ENCODE measurements at places on chromosomes 3 and 15. TPM values are rescaled to one million over a fixed set of nuclear protein-coding genes. Genes with fewer than 3 reads are reported as not detected.

DNA sequence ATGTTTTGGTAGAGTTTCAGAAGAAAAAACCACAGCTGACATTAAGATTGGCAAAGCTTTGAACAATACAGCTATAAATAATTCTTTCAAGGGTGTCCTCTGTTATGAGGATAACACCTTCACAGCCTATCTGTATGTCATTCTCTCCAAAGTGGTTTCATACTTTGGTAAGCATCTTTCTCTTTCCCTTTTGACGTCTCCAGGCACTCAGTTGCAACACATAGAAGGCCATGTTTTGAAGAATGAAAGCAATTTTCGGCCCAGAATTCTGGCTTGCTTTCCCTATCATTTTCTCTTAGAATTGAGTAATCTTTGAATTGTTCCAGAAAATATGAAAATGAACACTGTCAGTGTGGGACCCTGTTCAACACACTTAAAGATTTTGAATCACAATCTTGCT lies 200.0 kb upstream of the CBLB start:
- no peak overlapping the region for H3K4me3 ChIP-seq
- H3K27me3 ChIP-seq = no peaks in the 10 kb centered on the region
- DNase-seq = no peak
- no peaks in the 10 kb centered on the region for H3K4me1 ChIP-seq
- H3K27ac ChIP-seq = no peak overlapping the region

GRCh38 chr3:127999509-128000106 lies 52.6 kb upstream of the SEC61A1 start:
- no peaks in the 10 kb centered on the region for H3K27me3 ChIP-seq
- no peak overlapping the region for H3K4me3 ChIP-seq
- no peak overlapping the region for H3K27ac ChIP-seq
- no peaks in the 10 kb centered on the region for H3K36me3 ChIP-seq

DNA sequence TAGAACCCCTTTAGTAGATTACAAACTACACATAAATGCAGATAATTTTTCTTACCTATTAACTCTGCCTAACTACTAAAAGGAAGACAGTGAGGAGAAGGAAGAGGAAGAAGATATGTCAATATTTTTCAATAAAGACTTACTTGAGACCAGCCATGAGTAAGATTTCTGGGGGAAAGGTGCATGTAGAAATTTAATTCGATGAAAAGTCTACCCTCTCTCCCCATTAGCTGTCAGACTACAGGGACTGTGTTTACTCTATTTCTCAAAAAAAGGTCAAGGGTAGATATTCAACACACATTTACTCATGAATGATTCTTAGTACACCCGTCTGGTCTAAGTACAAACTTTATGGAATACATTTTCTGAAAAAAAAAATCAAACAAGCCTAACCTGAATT lies 6.8 kb downstream of the TSPAN3 start:
- H3K27ac ChIP-seq = no peak overlapping the region
- no peak for DNase-seq
- H3K27me3 ChIP-seq = no peaks in the 10 kb centered on the region
- peaks cover 74% of the 10 kb centered on the region for H3K4me1 ChIP-seq
- no peak overlapping the region for H3K4me3 ChIP-seq
- H3K36me3 ChIP-seq = peaks cover 49% of the 10 kb centered on the region

- H3K36me3 ChIP-seq = no peaks in the 10 kb centered on the region
- no peaks in the 10 kb centered on the region for H3K4me1 ChIP-seq
- no peak overlapping the region for H3K4me3 ChIP-seq
- no peak overlapping the region for H3K27ac ChIP-seq
- no peak for DNase-seq
Observed at GRCh38 chr15:79307251-79307650, 3.7 kb upstream of the TMED3 start.

- H3K4me3 ChIP-seq = no peak overlapping the region
- no peak for DNase-seq
- no peak overlapping the region for H3K27ac ChIP-seq
- H3K4me1 ChIP-seq = peaks cover 28% of the 10 kb centered on the region
- H3K36me3 ChIP-seq = no peaks in the 10 kb centered on the region
Observed at GRCh38 chr3:50166620-50167019, 11.5 kb downstream of the SEMA3F start.

GRCh38 chr15:63484433-63485186 lies 19.8 kb upstream of the USP3 start:
- H3K4me1 ChIP-seq = no peaks in the 10 kb centered on the region
- no peaks in the 10 kb centered on the region for H3K36me3 ChIP-seq
- no peak for DNase-seq
- no peaks in the 10 kb centered on the region for H3K27me3 ChIP-seq
- H3K27ac ChIP-seq = no peak overlapping the region

DNA sequence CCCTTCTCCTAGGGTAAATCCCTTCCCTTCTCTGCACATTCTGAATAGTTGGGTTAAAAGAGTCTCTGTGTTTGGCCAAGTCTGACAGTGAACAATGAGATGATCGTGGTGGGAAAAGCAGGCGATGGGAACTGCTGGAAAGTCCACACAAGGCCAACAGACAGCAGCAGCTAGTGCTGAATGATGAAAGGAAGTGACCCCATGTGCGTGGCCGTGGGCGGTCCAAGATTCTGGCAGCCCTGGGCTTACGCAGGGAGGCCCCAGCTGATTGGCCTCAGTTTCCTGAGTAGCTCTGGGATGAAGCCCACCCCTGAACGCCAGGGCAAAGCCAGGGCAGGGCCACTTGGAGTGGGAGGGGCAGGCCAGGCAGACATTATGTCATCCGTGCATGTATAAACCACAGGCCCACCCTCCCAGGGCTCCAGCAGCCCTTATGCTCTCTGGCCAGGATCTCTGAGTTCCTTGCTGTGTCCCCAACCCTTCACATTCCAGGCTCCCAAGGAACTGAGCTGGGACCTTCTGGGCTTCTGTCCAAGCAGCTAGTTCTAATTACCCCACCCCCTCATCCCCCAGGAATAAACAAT lies 57.8 kb downstream of the CDC25A start:
- no peaks in the 10 kb centered on the region for H3K27me3 ChIP-seq
- peak; percentile 75 for DNase-seq
- H3K4me1 ChIP-seq = peaks cover 9% of the 10 kb centered on the region
- H3K27ac ChIP-seq = peak overlapping the region; percentile 39
- peak overlapping the region; percentile 26 for H3K4me3 ChIP-seq

- H3K4me3 ChIP-seq = no peak overlapping the region
- H3K27me3 ChIP-seq = no peaks in the 10 kb centered on the region
- DNase-seq = no peak
Observed at GRCh38 chr15:31340047-31340446, 13.4 kb downstream of the KLF13 start.

DNA sequence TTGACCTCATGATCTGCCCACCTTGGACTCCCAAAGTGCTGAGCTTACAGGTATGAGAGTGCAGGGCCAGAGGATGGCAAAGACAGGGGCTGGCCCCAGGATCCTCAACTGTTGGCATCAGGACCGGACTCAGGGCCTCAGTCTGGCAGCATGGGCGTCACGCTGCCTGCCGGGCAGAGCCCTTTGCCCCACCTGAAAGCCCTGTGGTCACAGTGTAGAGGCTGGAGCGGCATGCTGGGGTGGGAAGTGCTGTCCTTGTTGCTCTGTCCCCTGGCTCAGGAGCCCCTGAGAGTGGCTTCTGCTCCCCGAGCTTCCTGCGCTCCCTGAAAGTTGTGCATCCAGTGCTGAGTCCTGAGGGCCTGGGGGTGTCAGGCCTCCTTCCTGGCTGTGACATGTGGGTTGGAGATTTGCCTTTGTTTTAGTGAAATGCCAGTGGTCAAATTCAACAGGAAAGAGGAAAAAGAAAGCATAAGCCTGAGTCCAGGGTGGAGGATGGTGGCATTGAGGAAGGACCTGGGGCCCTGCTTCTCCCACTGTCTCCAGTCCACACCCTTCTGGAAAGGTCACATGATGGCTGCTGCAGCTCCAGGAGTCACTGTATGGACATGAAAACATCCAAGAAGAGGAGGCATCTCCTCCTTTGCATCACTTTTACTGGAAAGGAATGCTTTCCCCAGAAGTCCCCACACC lies 147.2 kb downstream of the OR4M2 start:
- no peaks in the 10 kb centered on the region for H3K36me3 ChIP-seq
- peaks cover 3% of the 10 kb centered on the region for H3K27me3 ChIP-seq
- H3K27ac ChIP-seq = no peak overlapping the region
- H3K4me3 ChIP-seq = no peak overlapping the region

DNA sequence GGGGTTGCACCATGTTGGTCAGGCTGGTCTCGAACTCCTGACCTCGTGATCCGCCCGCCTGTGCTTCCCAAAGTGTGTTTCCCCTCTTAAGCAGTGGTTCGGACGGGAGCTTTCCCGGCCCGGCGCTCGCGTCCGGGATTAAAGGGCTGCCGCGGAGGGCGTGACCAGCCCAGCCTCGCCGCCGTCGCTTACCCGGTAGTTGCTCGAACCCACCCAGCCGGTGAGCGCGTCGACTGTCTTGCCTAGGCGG lies 513 bp downstream of the CLASP2 start:
- peak overlapping the region; percentile 86 for H3K4me3 ChIP-seq
- H3K4me1 ChIP-seq = no peaks in the 10 kb centered on the region

LYZL4 gene
- not detected for total RNA-seq

ZNF619 gene
- total RNA-seq = 3.4 TPM

C3orf70 gene
- total RNA-seq = 11.7 TPM

TUSC7 gene
- not detected for total RNA-seq

TUSC2 gene
- 21.2 TPM for total RNA-seq

PLAAT1 gene
- total RNA-seq = 25.2 TPM

BNIP2 gene
- total RNA-seq = 87.0 TPM

CYP1A2 gene
- not detected for total RNA-seq

SLC28A2 gene
- not detected for total RNA-seq

BCL2A1 gene
- not detected for total RNA-seq

IL17RB gene
- not detected for total RNA-seq
